GF-D8 (cell line): ENCODE measurements at places on chromosomes 13 and 19.
A peak's percentile ranks its signal among the peaks of the same experiment; 100 is the strongest.

GRCh38 chr13:29073755-29074154, 253.6 kb downstream of the MTUS2 start:
- no peak for DNase-seq

DNA sequence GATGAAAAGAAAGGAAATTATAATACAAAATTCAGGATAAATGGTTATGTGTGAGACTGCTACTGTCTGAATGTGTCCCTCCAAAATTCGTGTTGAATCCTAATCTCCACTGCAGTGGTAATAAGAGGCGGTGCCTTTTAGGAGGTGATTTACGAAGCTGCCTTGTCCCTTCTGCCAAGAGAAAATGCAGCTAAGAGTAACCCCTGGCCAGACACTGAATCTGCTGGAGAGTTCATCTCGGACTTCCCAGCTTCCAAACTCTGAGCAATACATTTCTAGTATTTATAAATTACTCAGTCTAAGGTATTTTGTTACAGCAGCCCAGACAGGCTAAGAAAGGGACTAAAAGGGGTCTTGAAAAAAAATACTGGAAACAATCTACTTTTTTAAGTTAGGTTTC, 152.6 kb downstream of the KLF12 start:
- DNase-seq, result no peak

- no peak for DNase-seq
Measured at GRCh38 chr13:50682966-50683365, 160.5 kb downstream of the DLEU7 start.

DNA sequence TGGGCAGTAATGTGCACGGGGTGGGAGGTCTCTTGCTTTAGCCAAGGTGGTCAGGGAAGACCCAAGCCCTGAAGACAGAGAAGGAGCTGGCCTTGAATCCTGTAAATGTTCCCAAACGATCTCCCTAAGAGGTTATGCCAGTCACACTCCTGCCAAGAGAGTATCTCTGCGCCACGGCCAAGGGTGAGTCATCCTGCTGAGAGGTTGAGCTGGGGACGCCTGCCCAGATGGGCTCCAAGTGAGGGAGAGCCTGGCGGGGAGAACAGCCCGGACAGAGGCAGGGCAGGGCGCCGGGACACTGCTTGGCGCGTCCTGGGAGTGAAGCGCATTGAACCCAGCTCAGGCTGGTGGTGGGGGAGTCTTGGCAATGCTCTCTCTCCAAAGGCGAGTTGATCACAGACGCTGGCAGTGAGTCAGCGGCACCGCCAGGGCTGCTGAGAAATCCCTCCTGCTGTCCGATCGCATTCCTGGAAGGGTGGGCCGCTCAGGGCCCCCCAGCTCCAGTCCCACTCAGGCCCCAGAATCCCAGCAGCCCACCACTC, 16.4 kb downstream of the SULT2B1 start:
- DNase-seq, result no peak

GRCh38 chr13:102709536-102709935, 14.7 kb upstream of the METTL21C start:
- DNase-seq, result no peak

DNA sequence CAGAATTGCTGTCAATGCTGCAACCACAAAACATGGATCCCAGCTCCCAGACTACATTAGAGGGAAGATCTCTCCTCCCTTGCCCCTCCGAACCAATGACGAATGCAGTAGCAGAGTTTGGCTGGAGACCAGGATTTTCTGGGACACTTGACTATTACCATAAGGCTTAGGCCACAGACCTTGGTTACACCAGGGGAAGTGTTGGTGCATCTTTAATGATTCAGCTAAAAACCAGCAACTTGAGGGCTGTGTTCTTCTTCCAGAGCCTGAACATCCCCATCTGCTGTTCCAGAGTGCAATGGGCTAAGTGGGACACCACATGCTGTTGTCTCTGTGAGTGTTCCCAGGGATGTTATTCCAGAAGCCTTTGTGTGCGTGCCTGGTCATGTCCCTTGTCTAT, 528.2 kb downstream of the LMO7 start:
- DNase-seq, result no peak

GRCh38 chr19:1045247-1045603, 5.3 kb downstream of the ABCA7 start:
- DNase-seq, result no peak

DNA sequence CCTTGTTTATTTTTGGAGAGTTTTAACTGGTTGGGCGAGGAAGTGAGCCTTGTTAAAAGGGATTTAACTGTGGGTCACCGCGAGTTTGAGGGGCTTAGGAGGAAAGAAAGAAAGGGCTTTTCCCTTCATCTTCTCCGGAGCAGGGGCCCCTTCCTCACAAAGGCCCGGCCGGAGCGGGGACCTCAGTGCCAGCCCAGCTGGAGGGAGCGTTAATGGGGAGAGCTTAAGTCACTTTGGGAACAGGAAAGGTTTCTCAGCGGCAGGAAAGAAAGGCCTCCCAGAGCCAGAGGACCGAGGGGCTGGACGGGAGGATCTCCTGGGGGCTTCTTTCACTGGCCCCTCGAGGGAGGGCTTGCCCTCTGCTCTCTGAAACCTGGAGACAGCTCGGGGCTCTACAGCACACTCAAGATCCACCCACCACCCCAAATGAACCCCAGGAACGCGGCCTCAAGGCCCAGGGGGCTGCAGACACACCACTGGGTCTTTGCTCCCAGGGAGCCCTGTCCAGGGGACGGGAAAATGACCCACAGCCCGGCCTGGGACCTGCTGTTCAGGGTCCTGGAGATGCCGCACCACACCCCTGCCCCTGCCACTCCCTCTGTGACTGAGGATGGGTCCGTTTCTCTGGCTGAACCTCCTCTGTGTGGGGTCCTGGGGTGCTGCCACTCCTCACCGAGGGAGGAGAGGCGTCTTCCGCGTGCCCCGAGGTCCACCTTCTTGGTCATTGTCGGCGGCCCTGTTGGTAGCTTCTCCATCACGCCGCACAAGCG, 128.3 kb downstream of the URI1 start:
- DNase-seq, result no peak

DNA sequence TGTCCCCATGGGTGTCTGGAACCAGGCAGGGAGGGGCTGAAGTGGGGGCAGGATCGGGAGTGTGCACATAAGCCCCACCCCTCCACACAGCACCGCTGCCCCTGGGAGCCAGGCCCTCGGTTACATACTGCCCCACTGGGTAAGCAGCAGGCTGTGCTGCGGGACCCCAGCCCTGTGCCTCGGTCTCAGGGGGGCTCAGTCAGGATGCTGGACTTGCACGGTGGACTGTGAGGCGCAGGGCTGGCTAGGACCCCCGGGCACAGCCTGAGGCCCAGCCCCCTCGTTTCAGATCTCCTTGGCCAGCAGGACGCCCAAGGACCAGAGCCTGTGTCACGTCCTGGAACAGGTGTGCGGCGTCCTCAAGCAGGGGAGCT, 16.3 kb downstream of the MPND start:
- no peak for DNase-seq

DNA sequence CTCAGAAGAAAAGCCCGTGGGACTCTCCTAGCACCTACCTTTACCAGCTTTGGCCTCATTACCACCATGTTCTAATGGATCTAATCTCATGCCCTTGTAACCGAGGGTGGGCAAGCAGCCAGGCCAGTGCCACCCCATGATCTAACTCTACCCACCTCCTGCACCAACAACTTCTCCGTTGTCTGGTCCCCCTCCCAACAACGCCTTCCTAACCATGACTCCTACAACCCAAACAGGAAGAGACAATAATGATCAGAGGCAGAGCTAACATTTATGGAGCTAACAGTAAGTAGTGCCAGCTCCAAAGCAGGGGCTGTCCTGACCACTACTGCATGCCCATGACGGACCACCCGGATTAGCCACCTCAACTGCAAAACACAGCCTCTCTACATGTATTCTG, 3.5 kb downstream of the USP12 start:
- DNase-seq, result peak; percentile 49

GRCh38 chr13:38883783-38884182, 106.8 kb downstream of the STOML3 start:
- DNase-seq, result no peak

- peak; percentile 40 for DNase-seq
Measured at GRCh38 chr19:13163609-13164342, 13.6 kb downstream of the IER2 start.

DNA sequence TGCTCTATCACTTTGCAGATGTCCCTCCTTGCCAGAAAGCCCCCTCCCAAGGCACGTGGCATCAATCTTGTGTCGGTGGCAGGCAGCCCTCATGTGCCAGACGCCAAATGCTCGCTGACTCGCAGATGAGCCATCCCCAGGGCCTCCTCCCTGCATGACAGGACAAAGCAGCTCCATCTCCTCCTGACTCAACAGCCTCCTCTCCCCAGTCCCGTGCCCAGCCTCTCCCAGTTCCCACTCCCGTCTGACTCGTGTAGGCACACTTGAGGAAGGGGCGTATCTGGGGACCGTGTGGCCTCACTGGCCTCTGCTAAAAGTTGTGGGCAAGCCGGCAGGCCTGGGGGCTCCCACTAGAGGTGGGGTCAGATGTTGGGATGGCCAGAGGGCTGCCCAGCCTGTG, 133.6 kb downstream of the STK24 start:
- DNase-seq, result no peak

DNA sequence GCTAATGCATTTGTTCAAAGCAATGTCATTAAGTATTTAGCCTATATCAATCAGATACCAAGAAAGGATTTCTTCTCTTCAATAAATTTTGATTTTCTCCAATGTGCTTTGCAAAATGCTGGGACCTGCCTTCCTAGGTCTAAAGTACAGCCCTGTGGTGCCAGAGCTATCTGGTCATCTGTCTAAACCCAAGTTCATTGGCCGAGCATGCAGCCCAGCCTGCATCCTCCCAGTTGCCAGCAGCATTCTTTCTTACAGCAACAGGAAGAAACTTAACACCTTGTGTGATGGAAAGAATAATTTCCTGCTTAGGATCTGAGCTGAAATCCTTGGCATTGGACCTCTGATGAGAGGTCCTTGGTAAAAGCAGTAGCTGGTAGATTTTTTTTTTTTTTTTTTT, 310.0 kb downstream of the RBM26 start:
- no peak for DNase-seq

DNA sequence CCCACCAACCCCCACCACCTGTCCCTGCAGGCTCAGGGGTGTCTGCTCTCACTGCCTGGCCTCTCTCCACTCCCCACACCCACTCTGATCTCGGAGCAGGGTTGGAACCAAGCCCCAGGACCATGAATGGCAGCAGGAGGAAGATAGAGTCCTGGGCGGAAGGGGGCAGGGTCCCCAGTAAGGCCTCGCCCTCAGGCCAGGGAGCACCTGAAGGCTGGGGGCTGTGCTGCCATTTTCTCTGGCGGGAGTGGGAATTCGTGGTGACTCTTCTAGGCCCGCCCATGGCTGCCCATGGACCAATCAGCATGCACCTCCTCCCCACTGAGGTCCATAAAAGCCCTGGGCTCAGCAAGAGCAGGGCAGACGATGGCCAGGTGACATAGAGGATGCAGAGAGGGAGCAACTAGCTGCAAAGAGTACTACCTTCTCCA, 25.0 kb downstream of the KBTBD6 start:
- no peak for DNase-seq

DNA sequence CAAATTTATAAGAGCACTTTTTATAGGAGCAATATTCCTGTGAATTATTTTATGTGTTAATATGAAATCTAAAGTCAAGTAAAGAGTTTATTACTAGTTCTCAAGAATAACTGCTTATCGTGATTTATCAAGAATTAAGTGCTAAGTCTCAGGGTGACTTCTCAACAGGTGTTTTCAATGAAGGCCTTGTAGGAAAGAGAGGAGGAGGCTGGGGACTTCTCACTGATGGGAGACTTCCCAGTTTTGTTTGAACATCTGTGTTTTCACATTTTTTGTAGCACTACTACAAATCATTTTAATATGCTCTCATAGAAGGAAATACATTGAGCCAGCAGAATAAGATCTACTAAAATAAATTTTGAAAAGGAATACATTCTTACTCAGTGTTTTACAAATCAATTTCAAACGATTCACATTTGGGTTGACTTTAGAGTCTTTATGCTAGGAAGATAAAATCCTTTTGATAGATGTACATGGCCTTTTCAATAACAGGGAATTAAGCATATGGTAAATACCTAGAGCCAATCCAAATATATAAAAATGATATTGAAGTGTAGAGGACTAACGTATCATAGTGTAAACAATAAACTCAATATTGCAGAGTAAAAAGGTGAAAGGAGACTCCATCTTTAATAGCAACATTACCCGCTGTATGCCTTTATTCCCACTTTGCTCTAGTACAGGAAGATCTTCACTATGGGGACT, 6.8 kb downstream of the PCDH17 start:
- no peak for DNase-seq
